ENCODE measurements at places on chromosomes 16 and 17.
A peak's percentile ranks its signal among the peaks of the same experiment; 100 is the strongest.

DNA sequence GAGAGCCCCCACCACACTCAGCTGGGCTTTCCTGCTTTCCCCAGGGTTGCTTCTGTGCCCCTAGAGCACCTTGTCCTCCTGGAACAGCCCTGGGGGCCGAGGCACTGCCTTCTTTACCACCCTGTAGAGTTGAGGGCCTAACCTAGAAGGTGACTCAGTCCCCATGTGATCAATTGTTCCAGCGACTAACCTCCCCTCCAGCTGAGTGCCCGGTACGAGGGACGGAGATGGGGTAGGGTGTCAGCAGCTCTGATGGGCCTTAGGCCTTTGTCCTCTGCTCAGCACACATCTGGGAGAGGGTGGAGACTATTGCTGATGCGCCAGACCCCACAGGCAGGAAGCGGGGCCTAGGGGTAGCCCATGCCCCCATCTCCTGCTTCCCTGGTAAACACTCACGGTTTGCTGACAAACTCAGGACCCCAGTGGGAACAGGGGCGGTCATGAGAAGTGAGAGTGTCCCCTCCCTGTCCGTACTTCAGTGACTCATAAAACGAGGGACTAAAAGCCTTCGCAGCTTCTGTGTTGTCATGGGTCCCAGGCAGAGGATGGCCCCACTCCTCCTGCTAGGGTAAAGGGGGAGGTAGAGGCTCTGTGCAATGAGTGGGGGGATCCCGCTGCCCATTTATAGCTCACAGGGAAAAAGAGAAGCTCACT is 33.1 kb downstream of the NECAB2 start:
- DNase-seq = no peak

- DNase-seq = no peak
Observed at GRCh38 chr17:19364699-19365498, 2.4 kb upstream of the B9D1 start.

GRCh38 chr16:65624666-65625065 is 502.8 kb upstream of the CDH11 start:
- no peak for DNase-seq

DNA sequence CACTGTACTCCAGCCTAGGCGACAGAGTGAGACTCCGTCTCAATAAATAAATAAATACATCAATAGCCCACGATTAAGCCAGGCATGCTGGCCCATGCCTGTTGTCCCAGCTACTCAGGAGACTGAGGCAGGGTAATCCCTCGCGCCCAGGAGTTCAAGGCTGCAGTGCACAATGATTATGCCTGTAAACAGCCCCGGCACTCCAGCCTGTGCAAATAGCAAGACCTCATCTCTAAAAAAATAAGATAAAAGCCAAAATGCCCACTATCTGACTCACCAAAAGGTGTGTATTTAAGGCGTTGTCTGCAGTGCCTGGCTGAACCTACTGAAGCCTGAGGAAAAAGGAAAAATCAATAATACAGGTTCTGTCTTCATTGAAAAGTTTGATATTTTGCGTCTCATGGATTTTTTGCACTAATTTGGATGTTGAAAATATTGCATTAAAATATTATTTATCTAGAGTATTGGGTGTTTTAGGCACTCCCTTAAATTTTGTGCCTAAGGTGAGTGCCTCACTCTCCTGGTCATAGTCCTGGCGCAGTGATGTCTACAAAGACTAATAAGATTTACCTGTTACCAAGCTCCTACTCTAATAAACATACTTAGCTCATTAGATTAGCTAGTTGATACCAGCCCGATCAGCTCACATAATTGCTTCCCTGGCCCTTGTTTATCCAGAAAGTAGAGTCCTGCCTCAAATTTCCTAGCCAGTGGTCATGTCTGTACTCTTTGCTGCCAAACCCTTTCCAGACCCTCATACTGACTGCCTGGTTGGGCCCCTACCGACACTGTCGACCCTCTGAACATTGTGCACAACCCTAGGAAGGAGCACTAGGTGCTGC is 24.7 kb upstream of the TOB1 start:
- no peak for DNase-seq

DNA sequence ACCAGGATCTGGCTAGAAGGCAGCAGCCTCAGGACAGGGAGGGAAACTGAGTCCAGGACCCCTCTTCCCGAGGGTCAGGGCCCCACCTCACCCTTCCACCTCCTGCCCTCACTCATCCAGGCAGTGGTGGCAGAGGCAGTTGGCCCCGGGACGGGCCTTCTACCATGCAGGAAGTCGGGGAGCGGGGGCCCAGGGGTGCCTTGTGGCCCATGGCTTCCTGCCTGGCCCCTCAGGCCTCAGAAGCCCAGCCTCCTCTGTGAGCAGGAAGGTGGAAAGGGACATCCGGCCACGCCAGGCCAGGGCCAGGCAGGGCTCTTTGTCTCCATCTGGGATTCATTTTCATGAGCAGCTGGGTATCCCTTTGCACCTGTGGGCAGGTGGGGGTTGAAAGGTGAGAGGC is 58.5 kb downstream of the BAHCC1 start:
- DNase-seq = no peak

DNA sequence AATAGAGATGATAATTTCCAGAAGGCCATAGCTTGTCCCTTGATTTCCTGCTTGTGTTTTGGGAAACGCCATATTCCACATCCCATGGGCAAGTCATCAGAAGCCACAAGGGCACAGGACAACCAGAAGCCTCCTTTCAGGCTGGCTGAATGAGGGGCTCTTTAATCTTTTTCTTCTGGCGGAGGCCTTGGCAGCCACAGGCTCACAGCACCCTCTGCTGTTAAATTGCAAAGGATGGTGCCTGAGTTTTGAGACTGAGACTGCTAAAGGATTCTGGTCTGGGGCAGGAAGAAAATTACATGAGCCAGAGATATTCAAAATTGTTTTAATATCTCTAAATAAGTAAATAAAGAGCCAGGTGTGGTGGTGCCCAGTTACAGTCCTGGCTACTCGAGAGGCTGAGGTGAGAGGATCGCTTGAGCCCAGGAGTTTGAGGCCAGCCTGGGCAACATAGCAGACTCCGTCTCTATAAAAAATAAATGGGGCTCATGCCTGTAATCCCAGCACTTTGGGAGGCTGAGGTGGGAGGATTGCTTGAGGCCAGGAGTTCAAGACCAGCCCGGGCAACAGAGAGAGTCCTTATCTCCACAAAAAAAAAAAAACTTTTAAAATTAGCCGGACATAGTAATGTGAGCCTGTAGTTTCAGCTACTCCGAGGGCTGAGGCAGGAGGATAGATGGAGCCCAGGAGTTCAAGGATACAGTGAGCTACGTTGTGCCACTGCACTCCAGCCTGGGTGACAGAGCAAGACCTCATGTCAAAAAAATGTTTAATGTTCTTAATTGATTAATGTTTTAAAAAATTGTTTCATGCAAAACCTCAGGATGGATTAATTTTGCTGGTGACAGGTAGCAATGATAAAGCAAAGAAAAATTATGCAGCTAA is 26.3 kb downstream of the AARSD1 start:
- DNase-seq = peak; percentile 58

GRCh38 chr16:82671741-82672140 is 45.0 kb downstream of the CDH13 start:
- no peak for DNase-seq

DNA sequence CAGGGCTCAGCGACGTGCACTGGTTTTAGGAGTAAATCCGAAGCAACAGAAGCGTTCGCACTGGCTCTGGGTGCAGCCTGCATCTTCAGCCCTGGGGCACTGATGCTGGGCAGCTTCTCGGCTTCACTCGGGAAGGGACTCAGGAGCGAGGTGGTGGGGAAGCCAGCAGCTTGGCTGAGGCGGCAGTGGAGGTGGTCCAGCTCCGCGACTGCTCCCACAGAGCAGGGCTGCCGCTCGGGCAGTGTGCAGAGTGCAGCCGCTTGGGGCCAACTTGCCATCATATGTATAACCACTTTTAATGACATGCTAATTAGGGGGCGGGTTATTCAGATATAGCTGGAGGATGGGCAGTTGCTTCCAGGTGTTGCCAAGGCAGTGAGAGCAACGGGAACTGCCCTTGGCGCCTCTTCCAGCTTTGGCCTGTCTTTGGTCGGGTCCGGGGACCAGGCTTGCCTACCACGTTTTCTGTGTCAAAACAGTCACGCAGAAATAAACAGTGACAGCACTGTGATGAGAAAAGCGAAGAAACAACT is 26.7 kb downstream of the METRNL start:
- DNase-seq = no peak

DNA sequence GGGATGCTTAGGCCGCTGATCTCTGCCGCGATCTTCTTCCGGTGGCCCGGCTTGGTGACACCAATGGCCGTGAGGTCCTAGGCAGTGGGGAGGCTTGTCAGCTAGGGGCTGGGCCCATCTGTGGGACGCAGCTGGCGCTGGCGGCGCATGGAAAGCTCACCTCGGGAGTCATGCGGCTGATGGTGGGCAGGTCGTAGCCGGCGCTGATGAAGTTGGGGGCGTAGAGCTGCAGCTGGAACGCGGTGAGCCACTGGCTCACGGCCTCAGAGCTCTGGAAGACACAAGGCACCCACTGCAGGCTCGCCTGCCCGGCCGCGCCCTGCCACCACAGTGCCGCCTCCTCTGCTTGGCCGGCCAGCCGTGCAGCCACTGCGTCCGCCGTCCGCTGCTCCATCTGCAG is 12.7 kb downstream of the CASKIN1 start:
- no peak for DNase-seq

DNA sequence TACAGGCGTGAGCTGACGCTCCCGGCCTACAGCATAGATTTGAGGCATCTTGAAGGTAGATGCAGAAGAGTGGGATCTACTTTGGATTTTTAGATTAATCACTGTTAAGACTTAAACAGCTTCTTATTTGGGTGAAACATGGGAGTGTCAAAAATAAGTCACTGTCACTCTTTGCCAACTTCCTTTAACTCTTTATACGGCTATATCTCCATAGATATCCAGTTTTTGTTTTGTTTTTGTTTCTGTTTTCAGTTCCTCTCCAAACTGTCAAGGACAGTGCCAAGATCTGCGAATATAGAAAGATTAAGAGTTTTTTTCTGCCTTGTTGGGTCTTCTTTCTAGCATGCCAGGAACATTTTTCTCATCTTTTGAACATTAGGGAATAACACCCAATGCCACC is 706.1 kb downstream of the WWOX start:
- no peak for DNase-seq

- DNase-seq = peak; percentile 30
Observed at GRCh38 chr17:36705874-36706731, 104.7 kb downstream of the MRM1 start.

- no peak for DNase-seq
Observed at GRCh38 chr17:50684612-50685333, 22.9 kb downstream of the ANKRD40 start.

DNA sequence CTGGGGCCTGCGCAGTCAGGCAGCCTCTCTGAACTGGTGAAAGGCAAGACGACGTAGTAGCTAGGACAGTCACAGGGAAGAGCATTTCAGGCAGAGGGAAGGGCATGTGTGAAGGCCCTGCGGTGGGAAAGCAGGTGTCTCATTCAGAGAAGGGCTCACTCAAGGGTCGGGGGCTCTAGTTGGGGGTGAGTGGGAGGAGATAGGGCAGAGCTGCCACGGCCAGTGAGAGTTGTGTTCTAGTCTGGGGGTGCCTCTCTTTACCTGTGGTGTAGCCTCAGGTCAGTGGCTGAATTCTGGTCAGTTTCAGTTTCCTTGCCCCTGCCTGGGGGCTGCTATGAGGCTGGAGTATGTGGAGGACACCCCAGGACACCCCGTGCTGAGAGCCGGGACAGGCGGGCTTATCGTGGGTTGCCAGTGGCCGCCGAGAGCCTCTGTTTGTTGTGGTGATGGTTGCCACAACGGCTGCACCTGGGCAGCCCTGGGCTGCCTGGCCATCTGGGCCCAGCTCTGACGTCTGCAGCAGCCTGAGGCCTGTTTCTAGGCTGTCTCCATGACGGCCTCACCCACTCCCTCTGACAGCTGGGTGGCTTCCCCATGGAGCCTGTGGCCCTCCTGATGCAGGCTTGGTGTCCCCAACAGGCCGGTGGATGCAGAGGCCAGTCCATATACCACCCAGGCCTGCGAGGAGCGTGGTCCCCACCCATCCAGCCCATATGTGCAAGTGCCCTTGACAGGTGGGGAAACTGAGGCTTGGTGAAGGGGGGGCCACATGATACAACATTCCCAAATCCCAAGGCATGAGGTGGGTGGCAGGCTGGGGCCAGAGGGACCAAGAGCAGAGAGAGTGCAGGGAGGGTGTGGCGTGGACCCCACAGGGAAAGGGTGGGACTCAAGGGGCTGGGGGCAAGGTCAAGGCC is 10.8 kb downstream of the MAP2K3 start:
- no peak for DNase-seq

GRCh38 chr17:51730303-51731050 is 428.0 kb downstream of the CA10 start:
- DNase-seq = no peak

GRCh38 chr17:60142872-60143499 is 6.8 kb upstream of the CA4 start:
- DNase-seq = peak; percentile 86

DNA sequence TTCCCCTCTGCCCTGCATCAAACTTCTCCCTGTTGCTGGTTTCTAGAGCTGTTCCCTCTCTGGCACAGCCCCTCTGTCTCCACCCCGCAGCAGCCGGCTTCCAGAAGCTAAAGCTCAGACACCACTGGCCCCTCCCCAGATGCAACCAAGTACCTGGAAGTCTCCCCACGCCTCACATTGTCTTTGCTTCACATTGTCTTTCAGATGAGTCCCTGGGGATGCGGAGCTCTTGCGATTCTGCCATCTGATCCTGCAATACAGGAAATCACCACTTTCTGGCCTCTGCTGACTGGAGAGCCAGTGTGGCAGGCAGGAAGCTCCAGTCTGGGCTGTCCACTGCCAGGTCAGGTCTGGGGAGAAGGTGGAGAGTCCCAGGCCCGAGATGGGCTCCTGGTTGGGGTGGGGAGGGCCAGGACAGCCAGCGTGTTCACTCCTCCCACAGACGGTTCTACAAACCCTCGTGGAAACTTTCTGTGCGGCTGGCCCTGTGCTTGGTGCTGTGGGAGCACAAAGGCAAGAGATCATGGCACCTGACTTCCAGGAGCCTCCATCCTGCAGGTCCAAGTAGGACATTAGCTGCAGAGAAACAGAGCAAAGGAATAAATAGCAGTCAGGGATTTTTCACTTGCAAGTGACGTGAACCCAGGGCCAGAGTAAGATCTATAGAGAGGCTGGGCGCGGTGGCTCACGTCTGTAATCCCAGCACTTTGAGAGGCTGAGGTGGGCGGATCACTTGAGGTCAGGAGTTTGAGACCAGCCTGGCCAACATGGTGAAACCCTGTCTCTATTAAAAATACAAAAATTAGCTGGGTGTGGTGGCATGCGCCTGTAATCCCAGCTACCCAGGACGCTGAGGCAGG is 47.9 kb upstream of the MAP3K14 start:
- no peak for DNase-seq

DNA sequence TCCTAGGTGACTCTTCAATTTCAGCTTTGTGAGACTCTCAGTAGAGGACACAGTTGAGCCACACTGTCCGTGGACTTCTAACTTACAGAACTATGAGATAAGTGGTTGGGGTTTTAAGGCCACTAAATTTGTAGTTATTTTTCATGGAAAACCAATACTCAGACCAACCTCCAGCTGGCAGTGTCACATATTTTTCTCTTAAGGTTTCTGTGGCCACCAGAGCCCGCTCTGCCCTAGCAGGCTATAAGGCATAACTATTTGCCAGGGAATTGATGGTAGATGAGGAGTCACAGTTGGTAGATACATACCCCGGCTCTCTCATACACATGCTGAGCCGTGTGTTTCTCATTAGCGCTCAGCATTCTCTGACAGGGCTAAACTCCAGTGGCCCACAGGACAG is 336.8 kb upstream of the MON1B start:
- no peak for DNase-seq
